ENCODE measurements at places on chromosomes 11 and 22.

DNA sequence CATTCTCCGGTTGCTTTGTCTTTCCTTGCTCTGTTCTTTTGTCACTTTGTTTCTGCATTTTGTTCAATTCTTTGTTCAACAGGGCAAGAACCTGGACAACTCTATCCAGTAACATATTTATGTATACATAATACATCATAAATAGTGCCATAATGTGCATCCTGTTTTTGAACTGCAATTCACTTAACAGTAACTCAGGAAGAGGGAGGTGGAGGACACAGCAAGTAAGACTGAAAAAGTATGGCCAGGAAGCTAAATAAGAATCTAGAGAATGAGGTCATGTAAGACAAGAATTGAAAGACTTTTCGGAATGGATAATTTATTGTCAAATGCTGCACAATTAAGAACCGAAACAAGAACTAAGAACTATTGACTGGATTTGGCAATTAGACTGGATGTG lies 29.2 kb upstream of the CHORDC1 start:
- DNase-seq = no peak

DNA sequence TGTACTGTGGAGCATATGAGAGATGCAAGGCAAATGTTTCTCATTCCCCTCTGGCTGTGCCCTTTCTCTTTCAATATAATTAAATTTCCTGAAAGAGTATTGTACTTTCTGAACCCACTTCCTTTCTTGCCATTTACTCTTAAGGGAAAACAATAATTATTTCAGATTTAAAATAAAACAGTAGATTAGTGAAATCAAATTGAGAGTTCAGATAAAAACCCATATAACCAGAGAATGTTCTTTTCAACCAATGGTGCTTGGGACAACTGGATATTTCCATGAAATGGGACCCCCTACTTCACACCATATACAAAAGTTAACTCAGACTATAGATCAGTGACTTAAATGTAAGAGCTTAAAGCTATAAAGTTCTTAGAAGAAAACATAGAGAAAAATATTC lies 26.1 kb upstream of the DLAT start:
- DNase-seq = no peak

DNA sequence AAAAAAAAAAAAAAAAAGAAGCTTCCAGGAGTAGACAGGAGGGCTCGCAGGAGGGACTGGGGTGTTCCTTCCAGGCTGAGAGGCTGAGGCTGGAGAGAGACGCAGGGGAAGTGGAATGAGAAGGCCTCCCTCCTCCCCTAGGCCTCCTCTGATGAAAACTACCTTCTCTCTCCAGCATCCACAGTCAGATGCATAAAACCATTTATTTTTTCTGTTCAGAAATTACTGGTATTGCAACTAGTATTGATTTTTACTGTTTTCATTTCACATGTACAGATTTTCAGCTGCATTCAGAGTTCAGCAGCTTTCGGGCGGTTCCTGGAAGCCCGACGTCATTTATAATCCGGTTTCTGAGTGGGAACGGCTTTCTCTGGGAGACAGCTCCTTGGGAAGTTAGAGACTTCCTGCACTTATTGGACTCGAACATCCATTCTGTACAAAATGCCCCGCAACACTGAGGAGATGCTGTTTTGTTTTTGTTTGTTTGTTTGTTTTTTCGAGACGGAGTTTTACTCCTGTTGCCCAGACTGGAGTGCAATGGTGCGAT lies 6.9 kb upstream of the NFAM1 start:
- no peak for DNase-seq

DNA sequence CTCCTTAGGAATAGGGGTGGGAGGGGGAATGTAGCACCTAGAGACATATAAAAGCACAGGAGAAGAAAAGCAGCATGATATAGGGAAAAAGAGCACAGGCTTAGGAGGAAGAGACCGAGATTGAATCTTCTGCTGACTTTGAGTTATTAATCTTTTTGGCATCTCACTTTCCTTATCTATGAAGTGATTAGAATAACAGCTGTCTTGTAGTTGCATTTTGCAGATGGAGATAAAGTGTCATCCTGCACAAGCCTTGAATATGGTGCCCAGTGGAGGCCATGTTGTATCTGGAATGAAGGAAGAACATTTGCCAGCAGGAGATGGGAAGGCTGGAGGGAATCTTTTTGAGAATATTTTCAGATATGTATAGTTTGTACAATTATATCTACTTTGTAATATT lies 594.7 kb downstream of the NELL1 start:
- DNase-seq = no peak

GRCh38 chr11:7630002-7630401 lies 43.3 kb downstream of the CYB5R2 start:
- DNase-seq = no peak

GRCh38 chr11:46574656-46575055 lies 19.2 kb downstream of the AMBRA1 start:
- no peak for DNase-seq

DNA sequence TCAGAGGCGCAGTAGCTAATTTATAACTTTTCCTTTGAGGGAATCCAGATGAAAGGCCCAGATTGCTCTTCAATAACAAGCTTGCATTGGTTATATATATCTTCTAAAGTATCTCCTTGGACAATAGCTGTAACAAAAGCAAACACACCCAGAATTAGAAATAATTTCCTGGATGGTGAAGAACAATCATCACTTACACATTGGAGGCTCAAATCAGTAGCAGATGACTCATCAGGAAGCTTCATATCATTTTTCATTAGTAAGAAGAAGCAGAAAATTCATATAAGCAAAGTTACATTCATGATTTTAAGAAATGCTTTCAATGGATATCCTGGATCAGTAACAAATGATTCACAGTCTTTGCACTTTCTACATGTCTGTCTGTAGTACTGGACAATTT lies 173.6 kb upstream of the CCDC90B start:
- DNase-seq = no peak

DNA sequence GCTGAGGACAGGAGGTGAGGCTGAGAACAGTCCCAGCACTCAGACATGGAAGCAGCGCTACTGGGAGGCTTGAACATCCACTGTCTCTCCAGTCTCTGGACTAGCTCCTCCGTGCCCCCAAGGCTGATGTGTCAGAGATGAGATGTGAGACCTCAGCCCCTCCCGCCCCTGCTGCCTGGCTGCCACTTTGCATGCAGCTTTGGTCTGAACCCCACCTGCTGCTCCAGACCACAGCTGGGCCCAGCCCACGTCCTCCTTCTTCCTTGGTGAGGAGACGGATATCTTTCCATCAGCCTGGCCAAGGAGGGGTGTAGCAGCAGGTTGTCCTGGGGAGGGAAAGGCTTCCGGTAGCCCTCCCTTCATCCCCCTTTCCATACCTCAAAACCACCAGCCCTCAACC lies 148.0 kb upstream of the B3GAT1 start:
- no peak for DNase-seq

- DNase-seq = no peak
Observed at GRCh38 chr11:119551420-119552105, 128.6 kb upstream of the THY1 start.

- no peak for DNase-seq
Observed at GRCh38 chr22:48366591-48366990, 1461.1 kb downstream of the BRD1 start.

- no peak for DNase-seq
Observed at GRCh38 chr11:17752144-17752543, 17.6 kb downstream of the KCNC1 start.

DNA sequence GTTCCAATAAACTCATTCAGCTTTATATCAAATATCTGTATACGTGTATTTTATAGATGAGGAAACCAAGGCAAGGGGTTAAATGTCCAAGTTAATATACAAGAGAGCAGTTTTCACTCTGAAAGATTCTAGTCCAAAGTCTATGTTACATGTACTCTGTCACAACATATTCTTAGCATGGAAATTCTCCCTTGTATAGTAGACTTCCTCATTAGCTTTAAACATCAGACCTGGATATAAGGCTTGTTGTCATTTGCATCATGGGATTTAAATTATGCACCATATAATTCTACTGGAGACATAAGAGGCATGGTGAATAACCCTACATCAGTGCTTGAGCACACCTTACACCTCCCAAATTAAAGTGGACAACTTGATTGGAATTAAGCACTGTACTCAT lies 681.9 kb upstream of the CCDC179 start:
- DNase-seq = no peak

DNA sequence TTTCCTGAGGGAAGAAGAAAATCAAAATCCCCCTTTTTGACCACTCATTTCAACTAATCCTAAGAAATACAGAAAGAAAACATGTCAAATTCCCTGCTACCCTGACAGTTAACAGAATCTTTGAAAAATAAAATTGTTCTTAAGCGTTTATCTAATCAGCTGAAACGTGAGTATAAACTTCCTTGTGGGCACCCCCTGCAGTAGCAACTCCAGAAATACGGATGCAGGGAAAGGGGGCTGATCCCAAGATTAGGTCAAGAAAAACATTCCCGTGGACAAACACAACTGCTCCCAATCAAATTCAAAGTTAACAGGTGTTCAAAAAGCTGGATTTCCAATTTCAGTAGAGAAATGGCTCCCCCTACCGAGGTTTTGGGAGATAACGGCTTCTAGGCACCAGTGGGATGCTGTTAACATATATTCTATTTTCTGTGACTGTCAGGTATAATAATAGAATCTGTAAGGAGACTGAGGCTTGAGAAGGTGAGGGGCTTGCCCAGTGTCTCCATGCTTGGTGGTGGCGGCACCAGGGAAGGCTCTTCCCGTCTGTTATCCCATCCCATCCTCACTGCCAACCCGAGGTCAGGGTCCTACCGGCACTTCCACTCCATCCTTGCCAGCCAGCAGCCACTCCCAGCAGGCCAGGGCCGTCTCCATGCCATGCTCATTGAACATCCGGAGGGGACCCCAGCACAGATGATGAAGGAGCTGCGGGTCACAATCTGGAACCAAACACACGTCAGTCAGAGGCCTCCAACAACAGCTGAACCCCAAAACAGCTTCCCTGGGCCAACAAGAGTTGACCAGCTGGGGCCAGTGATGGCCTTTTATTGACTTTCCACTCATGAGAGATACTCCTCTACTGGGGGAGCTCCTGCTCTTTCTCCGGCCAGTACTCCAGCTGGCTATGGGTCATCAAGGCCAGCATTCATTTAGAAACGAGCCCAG lies 32.0 kb upstream of the SERPIND1 start:
- peak; percentile 61 for DNase-seq

GRCh38 chr11:77140231-77140851 lies 12.3 kb downstream of the MYO7A start:
- DNase-seq = no peak

GRCh38 chr11:37525336-37525735 lies 927.3 kb upstream of the RAG2 start:
- no peak for DNase-seq

- no peak for DNase-seq
Observed at GRCh38 chr11:128867277-128867676, at the start of gene KCNJ1. TSS of gene KCNJ1 (minus strand) at chr11:128867296. CDS start at chr11:128840243, 27,053 bp downstream.

DNA sequence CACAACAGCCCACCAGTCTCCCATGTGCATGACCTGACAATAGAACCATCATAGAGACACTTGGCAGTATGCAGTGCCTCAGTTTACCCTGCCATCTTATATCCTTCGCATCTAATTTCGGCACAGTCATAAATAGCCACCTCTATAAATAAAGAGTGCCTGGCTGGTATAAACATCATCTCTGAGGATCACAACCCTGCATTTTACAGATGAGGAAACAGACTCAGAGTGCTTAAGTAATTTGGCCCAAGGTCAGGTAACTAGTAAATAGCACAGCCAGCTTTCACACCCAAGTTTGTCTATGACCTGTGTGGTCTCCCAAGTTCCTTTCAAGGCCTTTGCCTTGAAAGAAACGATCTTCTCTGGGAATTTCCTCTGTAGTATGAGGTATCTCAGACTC lies 44.6 kb downstream of the CYB5R2 start:
- no peak for DNase-seq

- no peak for DNase-seq
Observed at GRCh38 chr11:46075928-46076327, 45.3 kb downstream of the PHF21A start.

GRCh38 chr11:27228232-27228905 lies 134.6 kb downstream of the CCDC34 start:
- no peak for DNase-seq

DNA sequence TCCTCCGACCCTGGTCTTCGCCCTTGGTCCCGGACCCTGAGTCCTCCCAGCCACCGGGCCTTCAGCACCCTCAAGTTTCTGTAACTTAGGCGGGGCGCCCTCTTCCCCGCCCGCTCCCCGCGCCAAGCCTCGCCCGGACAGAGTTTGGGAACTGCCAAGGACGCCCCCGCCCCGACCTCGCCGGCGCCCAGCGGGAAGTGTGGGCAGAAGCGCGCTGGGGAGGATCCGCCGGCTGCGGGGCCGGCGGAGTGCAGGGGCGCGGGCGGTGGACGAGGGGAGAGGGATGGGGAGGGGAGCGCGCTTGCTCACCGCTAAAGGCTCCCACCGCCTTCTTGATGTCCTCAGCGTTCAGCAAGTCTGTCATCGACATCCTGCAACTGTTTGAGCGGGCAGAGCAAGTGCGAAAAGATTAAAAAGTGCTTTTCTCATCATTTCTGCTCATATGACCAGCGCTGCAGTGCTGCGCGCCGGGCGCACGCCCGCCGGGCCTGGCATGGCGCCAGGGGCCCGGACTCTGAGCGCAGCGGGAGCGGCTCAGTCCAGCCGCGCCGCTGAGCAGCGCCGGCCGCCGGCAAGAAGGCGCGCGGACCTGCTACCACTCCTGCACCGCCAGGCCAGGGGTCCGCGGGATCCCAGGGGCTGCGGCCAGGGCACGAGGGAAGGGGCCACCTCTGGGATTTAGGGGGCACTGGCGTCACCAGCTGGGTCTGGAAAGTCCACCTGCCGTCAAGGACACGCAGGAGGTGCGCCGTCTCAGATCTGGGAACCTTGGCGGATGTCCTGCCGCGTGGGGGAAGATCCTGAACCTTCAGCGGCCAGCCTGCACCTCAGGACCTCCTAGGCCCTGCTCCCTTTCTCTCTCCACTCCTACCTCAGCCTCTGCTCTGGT lies at the start of gene PVALB:
TSS of gene PVALB (minus strand) at position 400 of the 889 bp plus-strand sequence. CDS start at position 370, 30 bp downstream.
- no peak for DNase-seq

DNA sequence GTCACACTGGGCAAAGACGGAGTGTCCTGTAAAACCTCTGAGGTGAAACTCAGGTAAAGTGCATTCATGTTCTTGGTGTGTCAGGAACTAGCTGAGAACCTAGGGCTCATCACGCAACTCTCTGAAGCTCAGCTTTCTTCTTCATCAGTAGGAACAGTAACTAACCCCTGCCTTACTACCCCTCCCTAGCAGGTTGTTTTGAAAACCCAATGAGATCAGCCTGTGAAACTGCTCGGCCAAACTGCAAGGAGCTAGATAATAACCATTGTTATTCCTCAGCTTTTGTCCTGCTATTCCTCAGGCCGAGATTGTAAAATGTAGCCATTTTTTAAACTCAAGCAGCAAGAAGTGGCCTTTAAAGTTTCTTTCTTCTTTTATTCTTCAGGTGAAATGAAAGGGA lies 9.8 kb upstream of the FJX1 start:
- no peak for DNase-seq

GRCh38 chr11:33390944-33391892 lies 134.0 kb downstream of the HIPK3 start:
- no peak for DNase-seq

GRCh38 chr22:22593964-22594656 lies 35.0 kb upstream of the PRAME start:
- no peak for DNase-seq

Measured in NCI-H1694 (cell line).